ENCODE measurements at places on chromosomes 3 and 15. TPM values are rescaled to one million over a fixed set of nuclear protein-coding genes. Genes with fewer than 3 reads are reported as not detected.

The GOLGA6L7 gene
- not detected for total RNA-seq

The FAM107A gene
- not detected for total RNA-seq

The SEMA3G gene
- total RNA-seq, result 0.31 TPM

The SGO1 gene
- 0.73 TPM for total RNA-seq

The UBXN7 gene
- total RNA-seq, result 50.3 TPM

The XXYLT1 gene
- 9.0 TPM for total RNA-seq

The KBTBD13 gene
- under 0.01 TPM for total RNA-seq

The GNAT1 gene
- not detected for total RNA-seq

The ERC2 gene
- total RNA-seq, result 0.10 TPM

The DZIP1L gene
- 0.21 TPM for total RNA-seq

The SCN11A gene
- under 0.01 TPM for total RNA-seq

The LYSMD2 gene
- 18.1 TPM for total RNA-seq

The GLDN gene
- total RNA-seq, result 0.10 TPM

The ROPN1B gene
- total RNA-seq, result 0.10 TPM

The RARB gene
- total RNA-seq, result not detected

The CCDC13 gene
- total RNA-seq, result 0.94 TPM

The RTP1 gene
- total RNA-seq, result not detected

The LSAMP gene
- total RNA-seq, result not detected

The RHCG gene
- not detected for total RNA-seq

The DLL4 gene
- not detected for total RNA-seq

The SLC28A1 gene
- not detected for total RNA-seq

The TGM5 gene
- total RNA-seq, result not detected

The TLR9 gene
- total RNA-seq, result 0.21 TPM

The RHOV gene
- total RNA-seq, result not detected

The LIPC gene
- total RNA-seq, result 0.73 TPM

The RFC4 gene
- total RNA-seq, result 9.3 TPM

The CCR4 gene
- total RNA-seq, result 52.9 TPM

The KIF7 gene
- 0.21 TPM for total RNA-seq

The ZMYND10 gene
- total RNA-seq, result 0.10 TPM

The MCF2L2 gene
- 2.9 TPM for total RNA-seq

The REC114 gene
- not detected for total RNA-seq

The NANOGP8 gene
- total RNA-seq, result 0.21 TPM

The SLC4A7 gene
- 69.8 TPM for total RNA-seq

The WDR76 gene
- 6.7 TPM for total RNA-seq

The ARPIN gene
- 2.9 TPM for total RNA-seq

The SAMMSON gene
- total RNA-seq, result not detected

The SNX1 gene
- total RNA-seq, result 29.2 TPM

The GOLGA8O gene
- total RNA-seq, result 3.7 TPM

The GP9 gene
- 28.1 TPM for total RNA-seq

The ANKDD1A gene
- 11.3 TPM for total RNA-seq

The GHRL gene
- total RNA-seq, result 0.42 TPM

The LRTM1 gene
- not detected for total RNA-seq

The KBTBD12 gene
- total RNA-seq, result not detected

The PHC3 gene
- 152 TPM for total RNA-seq

The ADIPOQ gene
- under 0.01 TPM for total RNA-seq

The SLC2A2 gene
- not detected for total RNA-seq

The FBXL2 gene
- 0.10 TPM for total RNA-seq

The RYR3 gene
- 0.10 TPM for total RNA-seq

The PLXND1 gene
- 38.7 TPM for total RNA-seq

The WDR82 gene
- total RNA-seq, result 85.5 TPM

The MUC13 gene
- under 0.01 TPM for total RNA-seq

The TIMP4 gene
- total RNA-seq, result not detected

Data from mononuclear cell (primary cell).